ENCODE measurements at places on chromosomes 4 and X.

DNA sequence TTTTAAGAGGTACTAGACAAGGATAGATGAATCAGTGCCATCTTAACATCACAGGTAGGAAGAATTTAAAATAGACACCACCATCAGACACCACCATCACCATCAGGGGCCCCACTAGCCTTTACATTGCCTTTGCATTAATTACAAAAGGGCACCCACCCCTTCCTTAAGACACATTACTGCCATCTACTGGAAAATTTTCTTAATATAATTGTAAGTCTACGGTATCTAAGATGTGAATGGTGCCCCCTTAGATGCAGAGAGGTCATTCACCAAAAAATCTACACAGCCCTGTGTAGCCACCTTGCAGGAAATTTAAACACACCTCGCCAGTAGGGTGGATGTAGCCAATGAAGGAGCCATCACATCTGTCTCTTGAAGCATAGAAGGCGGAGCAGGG lies 184.1 kb downstream of the MID1IP1 start:
- no peak for DNase-seq

GRCh38 chr4:94359838-94360237 lies 17.2 kb upstream of the HPGDS start:
- DNase-seq, result no peak

- DNase-seq, result no peak
Measured at GRCh38 chrX:134570899-134571298, 87.4 kb downstream of the PLAC1 start.

GRCh38 chrX:102765809-102766208 lies 45.3 kb downstream of the GPRASP3 start:
- DNase-seq, result no peak

- DNase-seq, result no peak
Measured at GRCh38 chr4:135316266-135316779, 1114.7 kb upstream of the PABPC4L start.

- no peak for DNase-seq
Measured at GRCh38 chr4:103197765-103198110, 405 bp downstream of the CENPE start.

Data from activated naive CD8-positive, alpha-beta T cell treated with anti-CD3 and anti-CD28 coated beads for 36 hours (primary cell).